Upper lobe of right lung (tissue), 1 donor: ENCODE measurements at places on chromosomes 6 and 20.

DNA sequence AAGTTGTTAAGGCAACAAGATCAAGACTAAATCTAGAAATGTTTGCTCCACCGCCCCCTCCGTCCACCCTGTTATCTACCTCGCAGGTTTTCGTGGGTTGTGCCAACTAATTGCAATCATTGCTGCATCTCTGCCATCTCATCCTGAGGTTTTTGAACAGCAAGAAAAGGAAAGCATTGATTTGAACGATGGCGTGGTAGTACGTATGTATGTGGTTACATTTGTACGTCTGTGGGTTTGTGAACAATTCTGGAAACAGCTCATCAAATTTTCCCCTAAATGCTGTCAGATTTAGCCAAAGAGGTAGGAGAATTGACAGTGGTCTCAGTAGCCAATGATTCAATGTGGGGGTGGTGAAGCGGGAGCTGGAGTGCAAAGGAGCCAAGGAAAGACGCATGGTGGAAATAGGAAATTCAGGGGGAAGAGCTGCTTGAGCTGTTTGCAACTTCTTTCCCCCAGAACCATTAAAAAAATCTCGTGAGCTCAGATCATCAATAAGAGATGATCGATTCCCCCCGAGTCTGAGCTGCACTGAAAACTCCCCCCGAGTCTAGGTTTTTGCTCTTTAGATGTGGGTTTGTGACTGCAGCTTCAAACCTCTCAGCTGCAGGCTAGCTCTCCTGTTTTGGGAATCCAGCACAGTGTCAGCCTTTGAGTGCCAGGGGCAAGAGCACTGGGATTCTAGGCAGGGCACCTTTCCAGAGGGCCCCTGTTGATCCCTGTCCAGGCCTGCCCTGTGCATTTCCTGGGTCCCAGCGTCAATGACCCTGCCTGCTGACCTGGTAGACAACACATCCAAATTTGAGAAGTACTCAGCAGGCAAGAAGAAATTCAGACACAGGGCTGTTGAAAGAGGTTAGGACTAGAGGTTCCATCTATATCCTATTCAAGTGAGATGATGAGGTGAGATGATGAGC lies 72.6 kb upstream of the LY86 start:
- DNase-seq, result no peak

DNA sequence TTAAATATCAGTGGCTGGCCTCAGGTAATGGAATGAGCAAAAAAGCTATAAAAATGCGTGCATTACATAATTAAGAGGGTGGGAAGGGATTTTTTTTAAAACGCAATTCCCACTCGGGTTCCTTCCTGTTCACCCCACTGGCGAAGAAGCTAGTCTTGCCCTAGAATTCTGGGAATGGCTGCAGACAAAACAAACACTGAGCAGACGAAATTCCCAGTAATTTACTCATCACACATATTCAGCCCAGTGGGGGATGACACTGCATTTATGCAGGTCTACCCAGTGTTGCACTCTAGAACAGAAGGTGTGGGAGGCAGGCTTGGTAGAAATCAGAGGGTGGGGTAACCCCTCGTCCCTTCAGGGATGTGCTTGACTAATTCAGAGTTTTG lies 2695.0 kb upstream of the DEFB115 start:
- no peak for DNase-seq

DNA sequence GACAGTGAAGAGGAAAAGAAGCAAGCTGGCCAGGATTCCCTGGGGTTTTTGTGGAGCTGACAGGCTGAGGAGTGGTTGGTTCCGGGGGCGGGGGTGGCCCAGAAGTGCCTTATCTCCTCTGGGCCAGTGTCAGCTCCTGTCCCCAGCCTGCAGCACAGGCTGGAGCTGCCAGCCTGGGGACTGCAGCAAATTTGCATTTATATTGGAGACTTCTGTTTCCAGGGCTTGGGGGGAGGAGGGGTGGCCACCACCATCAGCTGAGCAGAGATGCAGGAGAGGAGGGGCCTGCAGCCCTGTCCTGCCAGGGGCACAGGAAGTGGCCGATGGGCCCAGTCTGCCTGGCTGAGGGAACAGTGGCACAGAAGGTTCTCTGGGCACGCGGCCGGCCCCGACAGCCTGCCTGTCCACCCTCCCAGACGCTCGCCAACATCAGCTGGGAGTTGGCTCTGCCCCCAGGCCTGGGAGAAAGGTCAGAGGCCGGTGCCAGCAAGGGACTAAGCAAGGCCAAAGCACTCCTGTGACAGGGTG lies 24.3 kb upstream of the SCRT2 start:
- no peak for DNase-seq

DNA sequence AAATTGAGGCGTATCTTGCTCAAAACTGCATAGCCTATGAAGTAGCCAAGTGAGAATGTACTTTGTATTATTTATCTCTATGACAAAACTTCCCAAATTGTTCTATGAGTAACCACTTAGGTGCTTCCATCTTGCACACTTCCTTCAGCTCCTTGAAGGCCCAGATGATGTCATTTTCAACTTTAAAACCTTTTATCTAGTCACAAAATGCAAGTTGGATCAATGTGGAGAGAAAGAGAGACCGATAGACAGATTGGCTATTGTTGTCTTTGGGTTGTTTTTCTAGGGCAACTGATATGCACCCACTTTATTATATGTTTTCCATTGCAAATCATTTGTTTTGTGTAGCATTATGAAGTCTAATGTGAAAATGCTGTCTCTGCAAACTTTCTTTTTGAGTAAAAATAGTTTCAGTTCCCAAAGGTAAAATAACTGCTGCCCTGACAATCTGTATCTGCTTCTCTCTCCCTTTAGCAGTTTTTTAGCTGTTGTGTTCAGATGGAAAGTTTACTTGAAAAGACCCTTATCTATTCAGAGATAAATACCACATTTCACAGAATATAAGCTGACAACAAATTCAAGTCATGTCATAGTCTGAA lies 73.7 kb upstream of the CITED2 start:
- DNase-seq, result no peak

DNA sequence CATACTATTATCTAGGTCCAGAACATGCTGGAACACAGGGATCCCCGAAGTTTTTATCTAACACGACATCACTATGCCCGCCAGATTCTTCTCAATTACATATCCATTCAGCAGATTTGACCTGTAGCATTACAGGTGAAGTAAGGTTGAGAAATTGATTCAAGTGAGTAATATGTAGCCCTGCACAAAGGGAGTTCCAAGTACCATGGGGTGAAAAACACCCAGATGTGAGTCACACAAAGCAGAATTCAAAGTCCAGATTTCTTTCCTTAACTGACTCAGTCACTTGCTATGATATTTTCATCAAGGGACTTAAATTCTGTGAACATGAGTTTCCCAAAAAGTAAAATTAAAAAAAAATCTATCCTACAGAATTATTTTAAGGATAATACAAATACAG lies 655.4 kb upstream of the PTCHD4 start:
- DNase-seq, result no peak

- peak; percentile 63 for DNase-seq
Measured at GRCh38 chr6:170454512-170455285, 98.4 kb downstream of the PSMB1 start.

DNA sequence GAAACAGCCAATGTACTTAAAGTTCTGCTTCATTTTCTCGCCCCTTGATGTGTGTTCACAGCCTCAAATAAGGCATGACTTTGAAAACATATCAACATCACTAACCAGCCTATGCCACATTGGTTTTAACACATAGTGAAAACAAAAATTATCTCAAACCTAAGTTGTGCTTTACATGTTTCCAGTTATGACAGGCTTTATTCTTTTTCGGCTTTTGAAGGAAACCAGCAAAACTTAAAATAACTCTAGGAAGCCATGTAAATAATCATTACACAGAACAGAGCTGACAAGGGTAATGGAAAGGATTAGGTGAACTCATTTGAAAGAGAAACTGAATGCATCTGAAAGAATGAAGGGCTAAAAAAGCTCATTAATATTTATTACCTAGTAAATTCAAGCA lies 42.1 kb downstream of the BMP5 start:
- no peak for DNase-seq

- DNase-seq, result no peak
Measured at GRCh38 chr6:110387986-110388385, 27.4 kb downstream of the DDO start.

GRCh38 chr6:18720075-18720474 lies 332.9 kb downstream of the RNF144B start:
- no peak for DNase-seq

- DNase-seq, result no peak
Measured at GRCh38 chr6:55543633-55544309, 35.2 kb downstream of the HMGCLL1 start.

- DNase-seq, result no peak
Measured at GRCh38 chr20:21074605-21075336, 31.4 kb downstream of the LINC00237 start.

DNA sequence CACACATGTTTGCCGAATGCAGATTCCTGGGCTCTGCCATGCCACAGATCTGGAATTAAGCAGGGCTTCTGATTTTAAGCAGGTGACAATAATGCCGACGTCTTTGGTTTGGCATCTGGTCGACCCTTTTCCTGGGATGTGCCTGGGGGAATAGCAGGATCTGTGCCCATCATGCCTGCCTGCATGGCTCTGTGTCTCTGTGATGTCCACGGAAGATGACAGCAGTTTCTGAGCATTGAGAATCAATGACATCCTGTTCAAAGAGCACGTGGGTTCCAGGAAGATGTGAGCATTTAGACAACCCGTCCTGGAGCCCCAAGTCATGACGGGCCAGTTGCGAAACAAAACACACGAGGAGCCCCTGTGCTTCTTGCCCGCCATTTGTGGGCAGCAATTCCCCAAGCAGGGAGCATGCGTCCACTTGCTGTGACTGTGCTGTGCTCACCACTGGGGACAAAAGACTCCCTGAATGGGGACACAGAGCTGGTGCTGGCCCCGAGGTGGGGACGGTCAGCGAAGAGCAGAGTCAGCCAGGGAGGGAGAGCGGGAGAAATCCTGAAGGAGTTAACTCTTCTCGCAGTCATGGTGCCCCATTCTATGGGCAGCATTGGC lies 110.1 kb downstream of the ERMARD start:
- no peak for DNase-seq

DNA sequence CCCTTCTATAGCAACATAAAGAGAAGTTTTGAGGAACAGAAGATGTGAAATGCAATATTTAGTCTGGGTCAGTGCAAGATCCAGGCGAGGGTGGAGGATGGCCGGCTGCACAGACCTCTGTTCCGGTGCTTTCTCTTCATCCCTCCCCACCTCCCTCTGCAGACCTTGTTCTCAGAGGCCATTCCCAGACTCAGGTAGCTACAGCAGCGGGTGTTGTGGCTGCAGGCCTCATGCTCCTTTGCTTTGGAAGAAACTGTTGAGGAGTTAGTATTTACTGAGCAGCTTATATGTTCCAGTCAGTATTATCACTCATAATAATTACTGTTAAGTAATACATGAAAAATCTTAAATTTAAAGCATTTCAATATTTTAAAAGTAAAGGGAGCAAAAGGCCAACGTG lies 1.7 kb downstream of the BTN3A3 start:
- no peak for DNase-seq
